ENCODE measurements at places on chromosomes 2 and 18.
A peak's percentile ranks its signal among the peaks of the same experiment; 100 is the strongest.

DNA sequence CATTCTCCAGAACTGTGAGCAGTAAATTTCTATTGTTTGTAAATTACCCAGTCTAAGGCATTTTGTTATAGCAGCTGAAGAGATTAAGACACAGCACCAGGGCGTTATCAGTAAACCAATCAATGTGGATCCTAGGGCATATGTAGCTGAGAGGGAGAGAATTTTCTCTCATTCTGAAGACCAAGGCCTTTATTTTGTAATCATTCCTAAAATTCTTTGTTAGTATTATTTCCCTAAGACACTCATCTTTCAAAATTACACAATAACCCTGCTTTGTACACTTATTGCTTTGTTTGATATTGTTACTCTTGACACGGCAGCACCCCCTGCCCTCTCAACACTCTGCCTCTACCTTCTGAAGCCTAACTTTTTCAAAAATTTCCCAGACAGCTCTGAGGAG is 419.1 kb downstream of the SLC4A3 start:
- no peak for DNase-seq

DNA sequence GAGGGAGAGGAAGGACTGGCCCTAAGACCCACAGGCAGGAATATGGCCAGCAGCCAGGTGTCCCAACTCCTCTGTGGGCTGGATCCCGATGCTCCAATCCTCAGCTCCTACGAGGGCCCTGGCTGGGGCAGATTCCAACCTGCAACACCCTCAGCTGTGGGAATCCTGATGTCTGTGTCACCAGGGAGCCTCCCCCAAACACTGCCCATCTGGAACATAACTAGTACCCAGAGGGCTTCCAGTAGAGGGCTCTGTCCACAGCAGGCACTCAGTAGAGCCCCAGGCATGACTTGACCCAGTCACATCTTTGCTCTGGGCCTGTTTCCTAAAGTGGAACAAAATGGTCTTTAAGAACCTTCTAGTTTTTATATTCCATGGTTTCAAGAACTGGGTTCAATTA is 20.6 kb upstream of the LOXHD1 start:
- no peak for DNase-seq

DNA sequence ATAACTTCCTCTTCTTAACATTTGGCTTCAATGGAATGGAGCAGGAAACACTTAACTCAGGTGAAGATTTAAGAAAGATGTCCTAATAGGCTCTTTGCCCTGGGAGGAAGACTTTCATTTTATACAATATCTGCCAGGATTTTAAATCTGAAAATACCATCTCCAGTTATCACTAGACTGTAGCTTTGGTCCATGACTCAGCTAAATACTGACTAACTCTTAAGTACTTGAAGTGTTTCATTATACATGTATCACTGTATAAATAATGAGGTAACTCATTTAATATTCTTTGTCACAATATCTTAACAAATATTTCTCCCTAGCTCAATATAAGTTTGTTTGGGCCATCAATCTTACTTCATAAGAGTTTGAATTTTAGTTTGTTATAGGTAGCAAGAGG is 34.7 kb downstream of the RBKS start:
- no peak for DNase-seq

- no peak for DNase-seq
Measured at GRCh38 chr2:195121341-195121740, 535.7 kb upstream of the SLC39A10 start.

GRCh38 chr2:234752966-234753365 is 198.9 kb upstream of the SH3BP4 start:
- no peak for DNase-seq

DNA sequence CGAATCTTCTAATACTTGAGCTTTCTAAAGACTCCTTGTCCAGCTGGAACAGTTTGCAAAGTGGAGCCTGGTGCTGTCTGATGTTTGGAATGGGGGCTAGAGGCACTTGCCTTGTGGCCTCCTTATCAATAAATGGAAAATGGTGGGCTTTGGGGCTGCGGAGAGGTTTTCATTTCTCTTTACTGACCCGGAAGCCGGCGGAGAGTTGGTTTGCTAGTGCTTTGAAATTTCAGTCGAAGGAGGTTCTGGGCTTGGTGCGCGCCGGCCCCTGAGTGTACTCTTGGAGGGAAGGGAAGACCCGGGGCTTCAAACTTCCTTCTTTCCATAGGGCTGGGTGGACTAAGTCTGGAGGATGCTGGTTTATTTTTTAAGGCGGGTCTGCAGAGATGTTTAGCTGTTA is 714 bp downstream of the RPIA start:
- DNase-seq: no peak

DNA sequence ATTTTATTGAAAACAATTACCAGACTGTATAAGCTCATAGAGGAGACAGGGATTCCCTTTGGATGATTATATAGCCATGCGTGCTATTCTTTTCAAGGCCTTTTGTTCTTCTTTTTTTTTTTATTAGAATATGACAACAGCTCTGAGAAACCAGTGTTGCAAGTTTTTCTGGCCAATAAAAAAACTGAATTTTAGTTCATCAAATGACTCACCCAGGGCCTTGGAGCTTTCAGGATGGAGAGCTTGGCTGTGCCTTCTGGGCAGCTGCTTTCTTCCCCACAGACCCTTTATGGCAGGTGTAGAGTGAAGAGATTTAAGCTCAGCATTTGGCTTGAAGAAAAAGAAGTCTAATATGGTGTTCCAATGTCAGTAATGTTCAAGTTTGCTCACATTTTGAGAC is 497.9 kb upstream of the FANCL start:
- no peak for DNase-seq

DNA sequence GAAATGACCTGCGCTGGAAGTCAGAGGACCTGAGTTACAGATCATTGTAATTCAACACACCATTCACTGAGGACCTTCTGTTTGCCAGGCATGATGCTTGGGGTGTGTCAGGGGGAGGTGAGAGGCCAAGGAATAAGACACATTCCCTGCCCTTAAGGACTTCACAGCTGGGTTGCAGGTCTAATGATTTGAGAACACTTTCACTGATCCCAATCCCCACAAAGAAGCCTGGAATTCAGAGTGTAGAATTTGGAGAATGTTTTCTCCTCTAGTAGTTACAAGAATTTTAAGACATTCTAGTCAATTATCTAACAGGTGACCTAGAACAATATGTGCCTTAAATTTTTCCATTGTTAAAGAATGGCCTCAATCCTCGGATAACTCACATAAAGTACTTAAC is 322.4 kb downstream of the TNS1 start:
- DNase-seq: no peak

DNA sequence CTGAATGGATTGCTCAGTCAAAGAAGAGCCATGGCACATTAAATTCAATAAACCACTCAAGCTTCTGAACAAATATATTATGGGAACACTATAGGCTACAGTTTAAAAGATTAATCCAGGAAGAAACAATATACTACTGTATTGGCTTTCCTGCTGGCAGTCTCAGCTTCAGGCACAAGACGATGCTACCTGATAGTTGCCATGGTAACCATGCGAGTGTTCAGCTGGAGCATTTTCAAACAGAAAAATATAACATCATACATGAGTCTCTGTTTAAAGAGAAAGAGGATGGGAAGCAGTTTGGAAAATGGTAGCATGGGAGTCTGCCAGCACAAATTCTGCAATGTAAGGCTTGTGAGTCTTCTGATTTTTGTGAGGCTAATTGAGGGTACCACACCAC is 65.9 kb upstream of the CPO start:
- no peak for DNase-seq

DNA sequence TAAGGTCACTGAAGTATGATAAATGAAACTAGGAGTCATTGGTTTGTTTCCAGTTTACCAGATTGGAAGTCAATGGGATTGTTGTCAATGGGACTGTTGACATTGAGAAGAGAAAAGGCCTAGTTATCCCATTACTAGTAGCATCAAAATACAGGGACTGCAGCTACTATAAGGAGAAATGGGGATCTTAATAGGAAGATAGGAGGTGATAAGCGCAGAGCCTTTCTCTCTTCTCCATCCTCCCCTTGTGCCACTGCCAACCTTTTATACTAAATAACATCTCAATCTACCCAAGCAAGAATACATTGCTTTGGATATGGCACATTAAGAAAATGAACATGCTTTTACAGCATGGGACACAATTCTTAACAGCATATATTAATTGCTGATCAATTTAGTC is 10.5 kb upstream of the BBS5 start:
- DNase-seq: no peak

- no peak for DNase-seq
Measured at GRCh38 chr2:118046634-118047210, 32.9 kb upstream of the CCDC93 start.

GRCh38 chr2:233059797-233060500 is at the start of gene INPP5D:
Gene INPP5D (plus strand): TSS chr2:233060342. CDS start chr2:233060479, 137 bp downstream.
- DNase-seq: no peak

DNA sequence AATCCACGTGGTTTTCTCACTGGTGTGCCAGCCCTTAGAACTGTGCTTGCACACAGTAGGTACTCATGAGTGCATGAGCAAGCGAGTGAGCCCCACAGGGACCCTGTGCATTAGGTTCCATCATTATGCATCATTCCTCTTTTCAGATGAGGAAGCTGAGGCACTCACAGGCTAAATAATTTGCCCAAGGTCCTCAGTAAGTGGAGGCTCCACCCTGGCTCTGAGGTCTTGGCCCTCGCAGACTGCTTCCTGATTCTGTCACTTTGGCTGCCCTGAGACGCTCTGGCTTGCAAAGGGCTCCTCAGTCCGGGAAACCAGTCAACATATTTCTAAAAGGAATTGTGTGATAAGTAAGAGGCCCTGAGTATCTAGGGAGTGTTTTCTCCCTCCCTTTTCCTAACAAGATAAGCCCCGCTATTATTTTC is 71.7 kb downstream of the IL1R2 start:
- no peak for DNase-seq

GRCh38 chr18:10228326-10228725 is 226.1 kb upstream of the APCDD1 start:
- DNase-seq: no peak

GRCh38 chr18:51168026-51168742 is 29.3 kb downstream of the MEX3C start:
- no peak for DNase-seq

- no peak for DNase-seq
Measured at GRCh38 chr2:157684940-157685466, 56.3 kb upstream of the ACVR1C start.

GRCh38 chr18:54089749-54090459 is 134.6 kb downstream of the MBD2 start:
- no peak for DNase-seq

- no peak for DNase-seq
Measured at GRCh38 chr2:30197570-30198192, 33.7 kb upstream of the LBH start.

- no peak for DNase-seq
Measured at GRCh38 chr2:219578811-219579613, 6.9 kb downstream of the INHA start.

DNA sequence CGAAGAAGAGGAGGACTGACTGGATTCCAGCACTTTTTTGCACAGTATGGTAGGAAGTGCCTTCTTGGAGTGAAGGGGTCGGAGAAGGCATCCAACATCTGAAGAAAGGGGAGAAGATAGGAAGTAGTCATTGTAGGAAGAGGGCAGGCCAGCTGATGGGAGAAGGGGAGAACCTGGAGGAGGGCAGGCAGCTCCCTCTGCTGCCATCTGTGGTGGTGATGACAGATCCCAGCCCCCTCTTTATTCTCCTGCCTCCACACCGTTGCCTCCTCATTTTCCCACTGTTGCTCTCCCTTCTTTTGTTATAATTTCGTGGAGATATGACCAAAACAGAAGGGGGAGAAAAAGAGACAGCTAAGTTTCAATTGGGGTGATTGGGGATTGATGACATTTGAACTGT is 2.9 kb upstream of the SCYGR2 start:
- no peak for DNase-seq

GRCh38 chr2:45809205-45809604 is 157.7 kb downstream of the PRKCE start:
- DNase-seq: no peak

DNA sequence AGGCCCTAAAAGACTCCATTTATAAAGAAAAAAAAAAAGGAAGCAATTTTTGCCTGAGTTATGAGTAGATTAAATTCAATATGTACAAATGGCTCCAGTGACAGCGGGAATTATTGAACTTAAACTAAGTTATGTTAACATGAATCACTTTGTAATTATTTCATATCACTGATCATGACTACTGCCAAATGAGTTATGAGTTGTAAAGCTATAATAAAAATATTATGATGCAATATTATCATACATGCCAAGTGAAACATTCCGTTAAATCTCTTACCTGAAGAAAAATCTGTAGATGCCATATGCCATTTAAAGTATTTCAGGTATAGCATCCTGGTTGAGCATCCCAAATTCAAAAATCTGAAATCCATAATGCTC is 217.5 kb downstream of the DLGAP1 start:
- DNase-seq: no peak

- DNase-seq: peak; percentile 64
Measured at GRCh38 chr2:238691596-238692491, 156.0 kb upstream of the TWIST2 start.

GRCh38 chr2:236101311-236101950 is 66.8 kb downstream of the GBX2 start:
- no peak for DNase-seq

DNA sequence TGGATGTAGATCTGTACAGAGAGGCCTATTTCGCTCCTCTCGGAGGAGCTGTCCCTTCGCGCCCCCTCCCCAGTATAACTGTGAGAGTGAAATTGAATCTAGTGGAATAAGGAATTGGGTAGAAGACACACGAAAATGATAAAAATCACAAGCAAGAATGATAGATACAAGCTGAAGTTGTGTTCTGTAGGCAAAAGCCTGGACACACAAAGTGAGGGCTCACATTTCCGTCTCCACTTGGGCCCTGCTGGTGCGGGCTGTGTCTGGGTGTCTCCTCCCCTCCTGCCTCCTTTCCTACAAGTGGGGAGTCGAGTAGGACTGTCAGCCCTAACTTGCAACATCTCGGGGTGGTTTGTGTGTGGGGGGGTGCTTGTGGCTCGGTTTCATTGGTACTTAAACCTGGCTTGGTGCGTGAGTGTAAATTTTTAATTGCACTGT is 457 bp upstream of the SP9 start:
- peak; percentile 74 for DNase-seq

- DNase-seq: no peak
Measured at GRCh38 chr18:55912071-55912470, 324.1 kb upstream of the TCF4 start.

DNA sequence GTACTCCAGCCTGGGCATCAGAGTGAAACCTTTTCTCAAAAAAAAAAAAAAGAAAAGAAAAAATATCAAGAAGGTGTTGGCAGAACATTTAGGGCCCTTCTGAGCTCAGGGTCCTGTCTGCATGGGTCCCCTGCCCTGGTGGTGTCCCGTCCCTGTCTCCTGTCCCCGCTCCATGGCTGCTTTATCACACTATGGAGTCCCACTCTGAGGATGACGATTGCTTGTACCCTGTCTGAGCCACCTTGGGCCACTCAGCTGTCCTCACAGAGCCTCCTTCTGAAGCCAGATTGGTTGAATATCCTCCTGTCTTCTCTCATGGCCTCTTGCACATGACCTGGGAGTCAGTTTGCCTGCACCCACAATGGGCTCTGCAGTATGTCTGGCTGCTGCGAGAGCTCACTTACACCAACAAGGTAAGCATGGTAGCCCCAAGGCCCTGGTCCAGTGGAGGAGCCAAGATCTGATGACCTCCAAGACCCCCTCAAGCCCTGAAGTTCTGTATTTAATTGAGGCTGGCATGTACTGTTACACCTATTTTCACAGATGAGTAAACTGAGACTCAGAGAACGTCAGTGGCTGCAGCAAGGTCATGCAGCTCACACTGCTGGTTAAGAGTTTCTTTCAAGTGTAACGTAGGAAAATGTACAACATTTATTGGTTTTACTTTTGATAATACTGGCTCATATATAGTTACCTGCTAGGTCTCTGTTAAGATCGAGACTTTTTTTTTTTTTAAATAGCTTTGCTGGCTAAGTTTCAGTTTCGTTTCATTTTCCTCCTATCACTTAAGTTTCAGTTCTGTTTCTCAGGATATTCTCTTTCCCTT is 16.9 kb upstream of the ZCCHC2 start:
- no peak for DNase-seq

GRCh38 chr2:183072177-183072576 is 6.4 kb upstream of the DUSP19 start:
- no peak for DNase-seq

All from AG09319 (cell line).